DMS79 (cell line): ENCODE measurements at places on chromosomes 12 and 14.

GRCh38 chr14:105051182-105052109, 13.8 kb downstream of the GPR132 start:
- no peak for DNase-seq

- peak; percentile 24 for DNase-seq
Measured at GRCh38 chr12:55996201-55996714, 818 bp upstream of the SUOX start.

GRCh38 chr12:131116468-131117117, 162.9 kb downstream of the ADGRD1 start:
- no peak for DNase-seq

DNA sequence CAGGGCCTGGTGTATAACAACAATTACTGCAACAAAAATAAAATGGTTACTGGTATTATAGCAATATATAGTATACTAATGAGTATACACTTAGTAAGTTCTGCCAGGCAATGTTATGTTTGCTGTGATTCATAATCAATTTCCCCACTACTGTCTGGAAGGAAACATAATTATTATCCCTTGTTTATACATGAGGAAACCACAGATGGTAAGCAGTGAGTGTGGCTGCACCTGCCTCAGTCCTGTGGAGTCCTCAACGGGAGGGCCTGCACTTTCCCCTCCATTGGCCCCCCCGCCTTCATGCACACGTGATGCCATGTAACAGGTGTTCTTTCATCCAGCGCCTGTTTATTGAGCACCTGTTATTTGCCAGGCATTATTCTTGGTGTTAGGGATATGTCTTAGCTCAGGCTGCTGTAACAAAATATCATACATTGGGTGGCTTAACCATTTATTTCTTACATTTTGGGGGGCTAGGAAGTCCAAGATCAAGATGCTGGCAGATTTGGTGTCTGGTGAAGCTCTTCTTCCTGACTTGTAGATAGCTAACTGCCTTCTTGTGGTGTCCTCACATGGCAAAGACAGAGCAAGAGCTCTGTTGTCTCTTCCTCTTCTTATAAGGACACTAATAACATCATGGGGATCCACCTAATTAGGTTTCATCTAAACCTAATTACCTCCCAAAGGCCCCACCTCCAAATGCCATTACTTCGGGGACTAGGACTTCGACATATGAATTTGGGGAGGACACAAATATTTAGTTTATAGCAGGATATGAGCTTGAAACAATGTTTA, 59.5 kb upstream of the CHGA start:
- DNase-seq, result no peak

- no peak for DNase-seq
Measured at GRCh38 chr14:24143511-24143910, 2.1 kb upstream of the EMC9 start.

DNA sequence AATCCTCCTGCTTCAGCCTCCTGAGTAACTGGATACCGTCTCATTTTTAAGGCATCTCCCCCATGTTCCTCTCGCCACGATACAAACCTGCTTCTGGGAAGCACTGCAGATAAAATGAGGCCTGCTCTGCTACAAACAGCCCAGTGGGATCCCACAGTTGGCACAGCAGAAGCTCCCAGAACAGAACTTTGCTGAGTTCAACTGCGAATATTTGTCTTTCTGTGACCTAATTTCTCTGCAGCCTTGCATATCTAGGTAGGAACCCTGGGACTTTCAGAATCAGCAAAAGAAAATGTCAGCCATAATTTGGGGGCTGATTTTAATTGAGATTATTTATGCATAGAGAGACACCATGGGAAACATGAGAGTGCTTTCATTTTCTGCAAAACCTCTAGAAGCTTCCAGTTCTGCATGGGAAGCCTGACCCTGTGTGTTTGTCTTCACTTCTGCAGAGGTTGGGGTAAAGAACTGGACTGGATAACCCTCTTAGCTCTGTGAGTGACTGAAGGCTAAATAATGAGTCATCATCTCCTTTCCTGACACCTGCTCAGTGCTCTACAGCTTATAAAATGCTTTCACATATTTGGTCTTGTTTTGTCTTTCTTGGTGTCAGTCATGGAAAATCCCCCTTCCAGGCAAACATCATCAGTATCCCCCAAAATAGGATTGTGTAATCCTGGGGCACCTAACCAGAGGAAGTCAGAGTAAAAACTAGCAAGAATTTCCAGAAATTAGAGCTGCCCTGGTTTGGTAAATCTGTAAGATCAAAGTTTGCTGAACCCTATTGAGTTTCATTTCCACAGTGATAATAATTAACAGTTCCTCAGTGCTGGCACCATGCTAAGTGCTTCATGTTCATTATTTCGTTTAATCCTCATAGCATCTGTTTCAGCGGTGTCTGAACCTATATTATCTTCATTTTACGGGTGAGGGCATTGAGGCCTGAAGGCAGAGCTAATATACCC, 185.8 kb downstream of the SLC15A4 start:
- no peak for DNase-seq

- no peak for DNase-seq
Measured at GRCh38 chr12:121439715-121440114, 39.8 kb downstream of the RNF34 start.

DNA sequence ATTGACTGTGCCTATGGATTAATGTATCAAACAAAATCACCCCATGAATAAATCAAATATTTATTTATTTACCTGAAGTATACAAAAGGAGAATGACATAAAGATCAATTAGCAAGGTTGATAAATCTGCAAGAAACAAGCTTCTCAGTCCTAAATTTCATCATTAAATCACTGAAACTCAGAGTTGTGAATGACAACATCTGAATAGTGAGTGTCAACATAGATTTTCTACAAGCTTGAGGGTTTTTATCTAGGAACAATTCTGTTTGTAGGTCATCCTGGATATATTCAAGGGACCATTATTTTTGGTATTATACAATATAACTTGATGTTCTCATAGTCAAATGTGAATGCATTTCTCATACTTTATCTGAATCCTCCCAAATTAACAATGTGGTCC, 17.4 kb upstream of the KLRF1 start:
- no peak for DNase-seq

DNA sequence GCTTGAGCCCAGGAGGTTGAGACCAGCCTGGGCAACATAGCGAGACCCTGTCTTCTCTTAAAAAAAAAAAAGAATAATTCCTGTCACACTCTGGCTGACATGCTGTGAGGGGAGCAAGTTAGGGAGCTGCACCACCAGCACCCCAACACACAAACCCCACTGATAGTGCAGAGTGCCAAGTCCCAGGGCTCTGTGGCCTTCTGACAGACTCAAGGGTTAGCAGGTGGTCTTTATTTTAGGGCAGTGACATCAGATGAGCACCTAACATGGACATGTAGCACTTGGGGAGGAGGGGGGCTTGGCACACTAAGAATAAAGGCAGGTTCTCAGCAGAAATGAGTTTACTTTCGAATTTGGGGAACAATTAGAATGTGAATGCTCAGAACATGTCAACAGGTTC, 6.8 kb downstream of the USP5 start:
- no peak for DNase-seq

GRCh38 chr12:23536293-23536692, 413.2 kb downstream of the SOX5 start:
- DNase-seq, result no peak

DNA sequence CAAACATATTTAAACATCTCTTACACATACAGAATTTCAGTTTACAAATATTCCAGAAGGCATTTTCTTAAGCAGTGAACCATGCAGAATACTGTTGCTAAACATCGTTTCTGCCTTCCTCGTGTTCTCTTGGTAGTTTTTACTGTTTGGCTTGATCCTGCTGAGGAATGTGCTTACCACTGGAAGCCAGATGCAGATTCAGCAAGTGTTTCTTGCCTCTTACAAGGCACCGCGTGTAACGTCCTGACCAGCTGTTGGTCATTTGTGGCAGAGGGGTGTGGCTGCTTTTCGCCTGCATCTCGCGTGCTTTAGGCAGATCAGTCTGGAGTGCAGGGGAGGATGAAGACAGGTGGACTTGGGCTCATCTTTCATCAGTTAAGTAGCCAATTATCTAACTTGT, 12.4 kb downstream of the EIF2B1 start:
- no peak for DNase-seq

DNA sequence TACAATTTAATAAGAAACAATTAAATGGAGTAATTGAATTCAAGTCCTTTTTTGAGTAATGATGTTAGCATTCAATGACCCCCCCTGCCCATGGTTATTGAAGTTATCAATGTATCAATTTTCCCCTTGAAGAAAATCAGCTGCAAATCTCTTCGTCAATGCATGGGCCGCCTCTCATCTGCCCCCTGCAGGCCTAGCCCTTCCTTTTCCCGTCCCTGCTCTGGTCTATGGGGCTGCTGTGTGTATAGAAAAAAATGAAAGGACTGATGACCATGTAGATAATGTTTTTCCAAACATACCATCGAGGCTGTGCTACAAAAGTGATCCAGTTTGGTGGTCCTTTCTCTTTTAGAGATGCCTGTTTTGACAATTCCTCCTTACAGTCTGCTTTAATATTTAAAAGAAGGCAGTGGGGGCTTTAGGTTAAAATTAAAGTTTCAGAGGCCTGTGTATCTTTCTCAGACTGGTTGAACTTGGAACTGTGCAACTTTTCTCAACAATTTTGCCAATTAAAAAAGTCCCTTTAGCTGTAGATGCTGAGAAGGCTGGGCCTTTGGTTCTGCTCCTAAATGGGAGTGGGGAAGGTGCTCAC, 98.4 kb downstream of the APAF1 start:
- DNase-seq, result no peak

DNA sequence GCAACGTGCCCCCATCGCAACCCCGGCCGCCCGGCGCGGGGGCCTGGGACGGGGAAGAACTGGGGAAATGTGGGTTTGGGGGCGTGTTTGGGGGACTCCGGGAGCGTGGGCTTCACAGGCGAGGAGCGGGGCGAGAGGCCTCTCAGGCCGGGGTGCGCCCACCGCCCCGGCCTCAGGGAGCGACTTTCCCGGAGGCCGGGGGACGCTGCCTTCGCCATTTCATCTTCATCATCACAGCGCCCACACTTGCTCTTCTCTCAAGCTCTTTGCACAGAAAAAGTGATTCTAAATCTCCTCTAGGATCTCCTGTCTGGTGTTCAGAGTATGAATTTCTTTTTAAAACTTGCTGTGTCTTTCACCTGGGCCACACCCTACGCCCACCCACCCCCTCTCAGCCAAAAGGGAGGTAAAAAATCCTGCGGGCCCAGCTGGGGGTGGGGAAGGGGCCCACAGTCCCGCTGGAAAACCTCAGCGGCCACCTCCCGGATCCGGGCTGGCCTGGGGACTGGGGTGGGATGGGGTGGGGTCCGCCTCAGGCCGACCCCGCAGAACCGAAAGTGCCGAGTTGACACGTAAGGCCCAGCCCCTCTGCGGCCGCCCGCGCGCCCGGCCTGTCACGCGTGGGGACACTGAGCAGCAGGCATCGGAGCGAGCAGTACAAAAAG, 7.4 kb downstream of the CDKN1B start:
- DNase-seq, result no peak

DNA sequence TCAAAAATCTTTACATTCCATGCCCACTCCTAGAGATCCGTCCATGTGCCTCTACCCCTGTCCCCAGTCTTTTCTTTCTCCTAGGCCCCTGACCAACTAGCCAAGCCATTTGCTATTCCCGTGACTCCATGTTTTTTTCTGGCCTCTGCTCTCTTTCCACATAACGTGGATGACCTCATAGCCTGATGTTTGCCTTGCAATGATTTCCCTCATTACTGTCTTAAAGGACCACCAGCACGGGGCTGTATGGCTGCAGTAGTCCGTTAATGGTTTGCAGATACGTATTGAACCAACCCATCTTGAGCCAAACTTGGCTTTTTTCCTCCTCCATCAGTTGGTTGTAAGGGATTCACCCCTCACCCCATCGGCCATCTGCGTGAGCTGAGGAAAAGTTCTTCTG, 226.0 kb downstream of the PCNX1 start:
- no peak for DNase-seq

GRCh38 chr12:24423611-24424010, 474.1 kb upstream of the SOX5 start:
- DNase-seq, result no peak

DNA sequence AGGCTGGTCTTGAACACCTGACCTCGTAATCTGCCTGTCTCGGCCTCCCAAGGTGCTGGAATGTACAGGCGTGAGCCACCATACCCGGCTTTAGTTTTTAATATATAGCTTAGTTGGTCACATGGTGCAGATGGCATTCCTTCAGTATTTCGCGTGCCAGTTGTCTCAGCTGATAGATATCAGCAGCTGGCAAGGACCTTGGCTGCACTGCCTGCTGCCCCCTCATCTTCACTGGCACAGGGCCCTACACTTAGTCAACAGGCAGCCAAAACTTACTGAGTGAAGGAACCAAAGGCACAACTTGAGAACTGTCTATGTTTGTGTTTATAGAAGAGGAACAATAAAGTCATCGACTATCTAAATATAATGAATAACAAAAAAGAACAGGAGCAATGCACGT, 31.0 kb downstream of the EID3 start:
- no peak for DNase-seq

DNA sequence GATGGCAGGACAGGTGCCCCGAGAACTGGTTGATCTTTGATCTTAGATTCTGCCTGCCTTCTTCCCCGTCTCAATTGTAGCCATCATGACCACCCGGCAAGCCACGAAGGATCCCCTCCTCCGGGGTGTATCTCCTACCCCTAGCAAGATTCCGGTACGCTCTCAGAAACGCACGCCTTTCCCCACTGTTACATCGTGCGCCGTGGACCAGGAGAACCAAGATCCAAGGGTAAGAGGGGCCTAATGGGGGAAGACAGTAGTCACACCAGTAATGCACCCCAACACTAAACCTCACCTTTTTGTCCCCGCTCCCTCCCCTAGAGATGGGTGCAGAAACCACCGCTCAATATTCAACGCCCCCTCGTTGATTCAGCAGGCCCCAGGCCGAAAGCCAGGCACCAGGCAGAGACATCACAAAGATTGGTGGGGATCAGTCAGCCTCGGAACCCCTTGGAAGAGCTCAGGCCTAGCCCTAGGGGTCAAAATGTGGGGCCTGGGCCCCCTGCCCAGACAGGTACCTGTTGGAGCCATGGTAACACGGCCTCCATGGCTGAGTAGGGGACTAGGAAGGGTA, 556 bp downstream of the TROAP start:
- DNase-seq, result no peak
